B cell (primary cell): ENCODE measurements at places on chromosomes 7 and 10.

GRCh38 chr10:7048061-7048460, 362.8 kb downstream of the SFMBT2 start:
- no peak for DNase-seq

- DNase-seq, result peak; percentile 84
Observed at GRCh38 chr10:43461950-43462349, 25.0 kb downstream of the ZNF487 start.

GRCh38 chr7:43196379-43196778, 83.9 kb downstream of the HECW1 start:
- DNase-seq, result no peak

DNA sequence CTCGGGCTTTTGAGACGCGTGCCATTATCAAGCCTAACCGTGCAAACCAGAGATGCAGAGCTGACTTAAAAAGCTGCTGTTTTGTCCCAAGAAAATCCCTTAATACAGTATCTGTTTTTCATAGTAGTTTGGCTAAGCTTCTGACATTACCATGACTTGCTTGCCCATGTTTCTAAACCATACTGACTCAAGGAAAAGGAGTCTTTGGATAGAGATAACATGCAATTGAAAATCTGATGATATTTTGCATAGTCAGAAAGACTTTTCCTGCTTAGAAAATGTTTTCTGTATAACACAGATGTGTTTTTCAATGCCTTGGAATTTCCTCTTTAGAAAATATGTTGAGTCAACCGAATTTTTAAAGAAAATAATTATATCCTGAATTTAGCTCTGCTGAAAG, 21.5 kb upstream of the AKR1E2 start:
- no peak for DNase-seq

GRCh38 chr7:139687980-139688632, 89.7 kb downstream of the HIPK2 start:
- no peak for DNase-seq

GRCh38 chr7:114539575-114539974, 125.0 kb downstream of the FOXP2 start:
- no peak for DNase-seq

GRCh38 chr7:54823776-54824175, 64.8 kb upstream of the SEC61G start:
- no peak for DNase-seq

DNA sequence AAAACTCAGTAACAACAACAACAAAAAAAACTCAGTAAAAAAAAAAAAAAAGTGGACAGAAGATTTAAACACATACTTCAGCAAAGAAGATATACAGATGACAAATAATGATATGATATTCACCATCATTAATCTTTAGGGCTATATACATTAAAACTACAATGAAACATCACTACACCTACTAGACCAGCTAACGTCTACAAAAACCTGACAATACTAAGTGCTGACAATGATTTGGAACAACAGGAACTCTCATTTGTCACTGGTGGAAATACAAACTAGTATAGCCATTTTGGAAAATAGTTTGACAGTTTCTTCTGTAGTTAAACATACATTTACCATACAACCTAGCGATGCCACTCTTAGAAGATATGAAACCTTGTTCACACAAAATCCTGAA, 171.8 kb upstream of the RHEB start:
- DNase-seq, result no peak

DNA sequence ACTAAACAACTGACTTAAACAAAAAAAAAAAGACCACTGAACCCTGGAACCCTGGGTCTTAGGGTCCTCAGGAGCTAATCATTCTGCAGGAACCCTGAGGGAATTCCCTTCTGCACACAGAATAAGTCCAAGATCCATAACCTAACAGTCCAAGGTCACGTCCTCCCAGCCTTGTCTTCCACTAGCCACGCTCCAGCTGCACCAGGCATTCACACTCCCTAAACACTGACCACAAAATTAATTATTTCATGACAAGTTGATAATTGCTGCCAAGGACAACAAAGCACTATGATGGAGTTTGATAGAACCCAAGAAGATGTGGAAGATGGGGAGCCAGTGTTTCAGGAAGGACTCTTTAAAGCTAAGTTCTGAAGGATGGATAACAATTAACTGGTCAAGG, 130.6 kb downstream of the SH3PXD2A start:
- DNase-seq, result no peak

GRCh38 chr7:106216923-106217542, 67.8 kb downstream of the NAMPT start:
- no peak for DNase-seq

- DNase-seq, result no peak
Observed at GRCh38 chr7:79624336-79624735, 170.9 kb upstream of the MAGI2 start.

GRCh38 chr7:149224352-149224751, 15.1 kb upstream of the ZNF212 start:
- no peak for DNase-seq

GRCh38 chr7:28348636-28349035, 63.7 kb upstream of the CREB5 start:
- no peak for DNase-seq

- DNase-seq, result peak; percentile 16
Observed at GRCh38 chr7:37081436-37081835, 357.1 kb upstream of the AOAH start.

- no peak for DNase-seq
Observed at GRCh38 chr7:114788706-114789105, 133.2 kb upstream of the MDFIC start.

DNA sequence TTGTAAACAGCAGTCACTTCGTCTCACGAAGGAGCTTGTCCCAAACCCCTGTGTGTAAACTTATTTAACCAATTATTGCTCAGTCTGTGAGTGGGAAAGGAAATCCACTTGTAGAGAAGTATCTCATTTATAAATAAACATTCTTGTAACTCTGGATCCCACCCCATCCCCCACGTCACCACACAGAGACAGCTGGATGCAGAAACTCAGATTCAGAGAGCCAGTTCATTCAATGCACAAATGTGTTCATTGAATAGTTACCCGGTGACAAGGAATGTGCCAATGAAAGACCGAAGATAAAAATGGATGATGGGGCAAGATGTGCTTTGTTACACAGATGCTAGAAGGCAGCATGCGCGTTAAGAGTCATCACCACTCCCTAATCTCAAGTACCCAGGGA, 8.3 kb upstream of the OCM start:
- no peak for DNase-seq

DNA sequence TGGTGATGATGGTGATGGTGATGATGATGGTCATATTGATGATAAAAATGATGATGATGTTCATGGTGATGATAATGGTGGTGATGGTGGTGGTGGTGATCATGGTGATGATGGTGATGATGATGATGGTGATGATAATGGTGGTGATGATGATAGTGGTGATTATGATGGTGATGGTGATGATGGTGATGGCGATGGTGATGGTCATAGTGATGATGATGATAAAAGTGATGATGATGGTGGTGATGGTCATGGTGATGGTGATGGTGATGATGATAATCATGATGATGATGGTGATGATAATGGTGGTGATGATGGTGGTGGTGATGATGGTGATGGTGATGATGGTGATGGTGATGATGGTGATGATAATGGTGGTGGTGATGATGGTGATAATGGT, 478.7 kb downstream of the TYW1 start:
- DNase-seq, result no peak

- DNase-seq, result no peak
Observed at GRCh38 chr7:99766484-99767099, 17.4 kb downstream of the CYP3A4 start.

- no peak for DNase-seq
Observed at GRCh38 chr10:58335306-58336005, 650 bp downstream of the UBE2D1 start.

GRCh38 chr10:120221873-120222485, 235.0 kb upstream of the PLPP4 start:
- no peak for DNase-seq

- no peak for DNase-seq
Observed at GRCh38 chr7:143389316-143390103, 8.4 kb downstream of the ZYX start.

GRCh38 chr10:123044391-123044790, 35.6 kb downstream of the ACADSB start:
- no peak for DNase-seq

- no peak for DNase-seq
Observed at GRCh38 chr7:2465928-2466327, 10.3 kb downstream of the GRIFIN start.

GRCh38 chr7:43308913-43309705, 196.7 kb downstream of the HECW1 start:
- no peak for DNase-seq

- DNase-seq, result no peak
Observed at GRCh38 chr7:71157757-71158156, 25.8 kb downstream of the GALNT17 start.

- no peak for DNase-seq
Observed at GRCh38 chr10:78415111-78415510, 381.4 kb downstream of the RPS24 start.
